ENCODE measurements at places on chromosomes 7 and 10. TPM values are rescaled to one million over a fixed set of nuclear protein-coding genes. Genes with fewer than 3 reads are reported as not detected.

- no peak for DNase-seq
- peaks cover 5% of the 10 kb centered on the region for H3K4me1 ChIP-seq
- peaks cover 5% of the 10 kb centered on the region for H3K36me3 ChIP-seq
- H3K4me3 ChIP-seq = no peak overlapping the region
Observed at GRCh38 chr10:89245802-89246201, 5.8 kb downstream of the LIPA start.

GRCh38 chr10:89978081-89978480 lies 276.7 kb downstream of the KIF20B start:
- no peaks in the 10 kb centered on the region for H3K36me3 ChIP-seq
- no peaks in the 10 kb centered on the region for H3K27me3 ChIP-seq
- no peak overlapping the region for H3K4me3 ChIP-seq
- H3K4me1 ChIP-seq = no peaks in the 10 kb centered on the region
- no peak overlapping the region for H3K27ac ChIP-seq
- no peak for DNase-seq

- no peaks in the 10 kb centered on the region for H3K4me1 ChIP-seq
- H3K4me3 ChIP-seq = no peak overlapping the region
- no peaks in the 10 kb centered on the region for H3K36me3 ChIP-seq
- H3K27ac ChIP-seq = no peak overlapping the region
- H3K27me3 ChIP-seq = no peaks in the 10 kb centered on the region
Observed at GRCh38 chr10:126301701-126302475, 86.4 kb downstream of the ADAM12 start.

FAM25C gene
- not detected for total RNA-seq

MSMB gene
- not detected for total RNA-seq

GRCh38 chr7:33905389-33906032 lies at the start of gene BMPER:
Gene BMPER, plus strand, starts transcription at chr7:33905539. Its CDS starts 75 bp downstream, at chr7:33905614.
- no peak within 1 kb of the TSS for H3K27ac ChIP-seq
- H3K4me3 ChIP-seq = no peak within 1 kb of the TSS
- no peaks in the 10 kb centered on the region for H3K36me3 ChIP-seq
- H3K27me3 ChIP-seq = peaks cover 4% of the 10 kb centered on the region
- no peak for DNase-seq
- no peaks in the 10 kb centered on the region for H3K4me1 ChIP-seq

VSIR gene
- 101 TPM for total RNA-seq

NKX6-2 gene
- total RNA-seq = not detected

CRYGN gene
- 0.61 TPM for total RNA-seq

GRCh38 chr10:48477141-48477540 lies 127.7 kb downstream of the ARHGAP22 start:
- no peak overlapping the region for H3K27ac ChIP-seq
- no peaks in the 10 kb centered on the region for H3K27me3 ChIP-seq
- DNase-seq = no peak
- H3K4me1 ChIP-seq = no peaks in the 10 kb centered on the region
- H3K4me3 ChIP-seq = no peak overlapping the region

SPDYE6 gene
- 0.51 TPM for total RNA-seq

DNA sequence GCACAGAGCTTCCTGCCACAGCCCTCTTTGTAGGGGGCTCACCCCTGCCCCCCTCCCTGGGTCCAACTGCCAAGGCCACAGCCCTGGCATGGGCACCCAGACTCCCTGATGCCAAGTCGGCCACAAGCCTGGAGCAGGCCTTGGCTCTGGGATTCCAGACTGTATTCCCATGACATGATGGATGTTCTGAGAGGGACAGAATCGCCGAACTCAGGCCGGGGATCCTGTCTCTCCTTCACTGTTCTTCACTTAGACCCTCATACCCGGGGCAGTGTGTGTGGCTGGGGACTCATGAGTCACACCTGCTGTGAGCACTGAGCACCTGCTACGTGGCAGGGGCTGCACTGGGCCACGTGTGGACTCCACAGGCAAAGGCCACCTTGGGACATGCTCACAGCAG lies 7.9 kb downstream of the CALML5 start:
- no peak overlapping the region for H3K4me3 ChIP-seq
- no peaks in the 10 kb centered on the region for H3K27me3 ChIP-seq
- H3K36me3 ChIP-seq = no peaks in the 10 kb centered on the region

GRCh38 chr10:73892310-73893030 lies 18.1 kb upstream of the CAMK2G start:
- no peaks in the 10 kb centered on the region for H3K4me1 ChIP-seq
- H3K27ac ChIP-seq = no peak overlapping the region
- no peak for DNase-seq
- H3K27me3 ChIP-seq = no peaks in the 10 kb centered on the region

GRCh38 chr7:112452102-112452888 lies 2.0 kb downstream of the IFRD1 start:
- H3K27ac ChIP-seq = no peak overlapping the region
- H3K27me3 ChIP-seq = no peaks in the 10 kb centered on the region
- no peak for DNase-seq
- peak overlapping the region; percentile 99 for H3K4me3 ChIP-seq
- peaks cover 10% of the 10 kb centered on the region for H3K4me1 ChIP-seq

GRCh38 chr10:5738427-5738826 lies 53.8 kb downstream of the TASOR2 start:
- no peak for DNase-seq
- H3K4me1 ChIP-seq = no peaks in the 10 kb centered on the region
- no peak overlapping the region for H3K4me3 ChIP-seq
- no peaks in the 10 kb centered on the region for H3K27me3 ChIP-seq

- DNase-seq = no peak
- H3K4me3 ChIP-seq = no peak overlapping the region
- H3K36me3 ChIP-seq = no peaks in the 10 kb centered on the region
- H3K27me3 ChIP-seq = no peaks in the 10 kb centered on the region
- no peak overlapping the region for H3K27ac ChIP-seq
Observed at GRCh38 chr10:127315888-127316287, 119.5 kb upstream of the INSYN2A start.

EVX1 gene
- total RNA-seq = not detected

DNA sequence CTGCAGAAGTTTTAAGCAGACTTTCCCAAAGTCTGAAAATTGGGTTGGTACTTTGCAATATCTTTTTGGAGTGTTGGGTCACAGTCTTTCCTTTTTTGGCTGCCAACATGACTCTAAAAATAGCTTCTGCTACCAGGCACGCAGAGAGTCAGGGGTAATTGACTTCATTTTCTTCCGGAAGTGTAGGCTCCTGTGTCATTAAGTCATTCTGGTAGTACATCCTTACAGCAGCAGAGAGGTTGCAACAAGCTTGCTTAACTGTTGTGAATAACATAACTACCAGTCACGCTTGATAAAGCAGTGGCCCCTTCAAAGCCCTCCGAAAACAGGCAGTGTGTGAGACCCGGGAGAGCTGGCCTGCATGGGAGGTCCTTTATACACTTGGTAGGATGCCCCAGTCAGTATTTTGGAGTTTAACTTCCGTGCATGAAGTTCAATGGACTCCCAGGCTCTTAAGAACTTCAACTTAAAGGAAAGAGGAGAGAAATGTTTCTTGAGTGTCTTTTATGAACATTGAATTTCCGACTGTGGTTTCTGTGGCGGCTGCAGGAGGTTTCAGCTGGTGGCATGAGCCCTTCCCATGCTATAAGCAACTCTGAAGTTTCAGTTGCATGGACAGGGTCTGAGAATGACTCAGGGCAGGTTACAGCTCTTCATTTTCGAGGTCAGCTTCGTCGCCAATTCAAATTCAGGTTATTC lies 310.7 kb downstream of the GALNT17 start:
- no peak for DNase-seq
- no peak overlapping the region for H3K27ac ChIP-seq
- H3K4me1 ChIP-seq = no peaks in the 10 kb centered on the region

TBC1D12 gene
- 3.6 TPM for total RNA-seq

GRCh38 chr7:115561335-115562110 lies 469.0 kb downstream of the TFEC start:
- no peaks in the 10 kb centered on the region for H3K27me3 ChIP-seq
- H3K27ac ChIP-seq = no peak overlapping the region
- no peak overlapping the region for H3K4me3 ChIP-seq
- H3K36me3 ChIP-seq = no peaks in the 10 kb centered on the region
- no peaks in the 10 kb centered on the region for H3K4me1 ChIP-seq
- no peak for DNase-seq

All from naive thymus-derived CD4-positive, alpha-beta T cell (primary cell).